ENCODE measurements at places on chromosomes 7 and 10.

DNA sequence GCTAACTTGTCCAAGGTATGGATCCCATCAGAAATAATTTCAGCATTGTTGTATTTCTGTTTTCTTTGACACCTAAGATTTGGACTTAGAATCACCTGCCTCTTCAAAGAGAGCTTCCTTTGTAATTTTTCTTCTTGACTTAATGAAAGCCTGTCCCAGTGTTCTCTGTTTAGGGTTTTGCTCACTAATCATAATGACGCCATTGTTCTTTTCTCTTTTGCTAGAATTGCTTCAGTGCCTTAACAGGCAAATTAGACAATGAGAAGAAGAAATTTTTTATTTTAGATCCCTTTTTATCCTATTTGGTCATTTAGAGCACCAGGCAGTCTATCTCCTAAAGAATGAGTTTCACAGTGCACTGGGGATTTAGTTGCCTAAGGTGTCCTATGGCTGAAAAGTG is 128.5 kb downstream of the SND1 start:
- DNase-seq: no peak

GRCh38 chr10:77626266-77626935 is 11.2 kb downstream of the KCNMA1 start:
- DNase-seq: peak; percentile 52

GRCh38 chr10:93568105-93568390 is 1.6 kb downstream of the FFAR4 start:
- DNase-seq: no peak

DNA sequence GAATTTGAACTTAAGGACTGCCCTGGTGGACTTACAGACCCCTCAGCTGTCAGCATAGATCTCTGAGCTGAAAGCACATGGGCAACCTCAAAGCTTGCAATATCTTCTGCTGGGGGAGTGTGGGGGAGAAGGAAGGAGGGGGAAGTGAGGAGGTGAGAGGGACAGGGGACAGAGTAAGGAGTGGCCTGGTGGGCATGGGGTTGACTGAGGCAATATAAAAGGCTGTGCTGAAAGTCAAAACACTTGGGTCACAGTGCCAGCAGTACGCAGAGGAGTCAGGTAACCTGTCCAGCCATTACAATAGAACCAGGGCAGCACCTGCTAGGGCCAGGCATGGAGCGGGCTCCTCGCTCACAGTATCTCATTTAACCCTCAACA is 43.2 kb downstream of the PPP1R3C start:
- DNase-seq: no peak

DNA sequence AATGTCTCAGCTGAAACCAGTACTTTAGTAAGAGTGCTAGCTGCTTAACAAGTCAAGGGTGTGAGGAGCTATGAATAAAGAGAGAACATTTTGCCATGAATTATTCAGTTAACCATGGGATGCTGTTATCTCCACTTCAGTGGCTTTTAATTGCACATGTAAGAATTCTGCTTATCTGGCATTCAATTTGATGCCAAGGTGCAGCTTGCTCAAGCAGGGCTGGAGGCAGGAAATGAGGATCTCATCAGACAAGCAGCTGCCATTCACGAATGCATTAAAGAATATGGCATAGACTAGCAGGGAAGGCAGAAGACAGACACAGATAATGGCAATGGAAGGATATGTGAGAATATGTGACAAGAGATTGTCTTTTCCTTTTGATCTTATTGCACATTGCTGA is 697.8 kb downstream of the NRG3 start:
- DNase-seq: no peak

- DNase-seq: no peak
Observed at GRCh38 chr10:132406750-132407149, 9.8 kb downstream of the PWWP2B start.

DNA sequence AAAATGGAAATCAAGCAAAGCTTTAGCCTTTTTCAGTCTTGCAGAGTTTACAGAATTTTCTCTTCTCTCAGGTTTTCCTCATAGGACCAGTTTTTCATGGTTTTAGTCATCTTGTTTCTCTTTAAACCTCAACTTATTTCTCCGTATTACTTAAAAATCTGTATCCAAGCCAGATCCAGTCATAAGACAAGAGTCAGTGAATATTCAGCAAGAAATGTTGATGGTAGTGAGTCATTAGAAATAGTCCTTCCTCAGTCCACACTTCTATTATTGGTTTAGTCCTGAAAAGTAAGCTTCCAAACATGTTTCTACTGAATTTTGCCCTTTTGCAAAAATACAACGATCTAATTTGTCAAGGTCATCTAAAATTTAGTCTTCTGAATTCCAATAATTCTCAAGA is 107.0 kb downstream of the VIM start:
- no peak for DNase-seq

GRCh38 chr10:2920168-2920567 is 147.2 kb upstream of the PFKP start:
- DNase-seq: no peak

DNA sequence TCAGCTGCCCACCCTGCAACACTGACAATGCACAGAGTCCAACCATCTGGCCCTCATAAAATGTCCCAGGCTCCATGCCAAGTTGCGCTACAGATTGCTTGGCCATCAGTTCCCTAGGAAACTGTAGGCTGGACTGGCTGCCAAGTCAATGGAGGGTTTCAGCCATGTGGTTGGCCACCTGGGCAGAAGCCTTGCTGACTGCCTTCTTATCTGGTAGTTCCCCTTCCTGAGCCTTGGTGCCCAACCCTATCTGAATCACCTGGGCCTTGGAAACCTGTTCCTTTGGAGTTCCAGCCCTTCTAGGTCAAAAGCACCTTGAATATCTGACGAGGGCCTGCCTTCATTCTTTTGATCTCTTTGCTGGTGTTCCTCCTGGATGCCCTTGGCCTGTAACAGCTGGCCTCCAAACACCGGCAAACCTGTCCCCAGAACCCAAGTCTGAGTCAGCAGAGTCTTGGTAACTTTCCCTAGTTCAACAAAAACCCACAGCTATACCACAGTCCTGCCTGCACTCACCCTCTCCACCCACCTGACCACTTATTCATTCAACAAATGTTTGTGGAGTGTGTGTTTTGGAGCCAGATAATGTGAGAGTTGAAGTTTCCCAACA is 37.4 kb upstream of the KDM7A start:
- no peak for DNase-seq

GRCh38 chr7:85094046-85094725 is 92.7 kb downstream of the SEMA3D start:
- no peak for DNase-seq

GRCh38 chr7:27640884-27641574 is 21.7 kb downstream of the HIBADH start:
- no peak for DNase-seq

GRCh38 chr7:12769444-12769843 is 82.0 kb downstream of the ARL4A start:
- DNase-seq: no peak

DNA sequence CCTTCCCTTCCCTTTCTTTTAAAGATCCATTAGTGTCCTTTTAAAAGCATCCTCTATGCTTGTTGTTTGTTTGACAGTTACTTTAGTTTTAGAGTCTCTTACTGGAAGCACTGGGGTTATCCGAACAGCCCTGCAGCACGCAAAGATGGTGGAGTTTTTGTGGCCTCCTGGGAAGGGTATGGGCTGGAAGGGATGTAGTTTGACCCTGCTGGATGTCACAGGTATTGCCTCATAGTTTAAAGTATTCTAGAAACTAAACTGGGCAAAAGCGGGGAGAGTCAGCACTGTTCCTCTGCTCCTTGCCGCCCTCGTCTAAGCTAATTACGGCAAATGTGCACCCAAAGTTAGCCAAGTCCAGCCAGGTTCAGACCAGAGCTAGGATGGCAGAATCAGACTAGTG is 35.8 kb upstream of the GNAI1 start:
- no peak for DNase-seq

- DNase-seq: no peak
Observed at GRCh38 chr10:117972168-117972837, 74.4 kb downstream of the RAB11FIP2 start.

- peak; percentile 78 for DNase-seq
Observed at GRCh38 chr7:48090095-48090805, 1.2 kb downstream of the UPP1 start.

DNA sequence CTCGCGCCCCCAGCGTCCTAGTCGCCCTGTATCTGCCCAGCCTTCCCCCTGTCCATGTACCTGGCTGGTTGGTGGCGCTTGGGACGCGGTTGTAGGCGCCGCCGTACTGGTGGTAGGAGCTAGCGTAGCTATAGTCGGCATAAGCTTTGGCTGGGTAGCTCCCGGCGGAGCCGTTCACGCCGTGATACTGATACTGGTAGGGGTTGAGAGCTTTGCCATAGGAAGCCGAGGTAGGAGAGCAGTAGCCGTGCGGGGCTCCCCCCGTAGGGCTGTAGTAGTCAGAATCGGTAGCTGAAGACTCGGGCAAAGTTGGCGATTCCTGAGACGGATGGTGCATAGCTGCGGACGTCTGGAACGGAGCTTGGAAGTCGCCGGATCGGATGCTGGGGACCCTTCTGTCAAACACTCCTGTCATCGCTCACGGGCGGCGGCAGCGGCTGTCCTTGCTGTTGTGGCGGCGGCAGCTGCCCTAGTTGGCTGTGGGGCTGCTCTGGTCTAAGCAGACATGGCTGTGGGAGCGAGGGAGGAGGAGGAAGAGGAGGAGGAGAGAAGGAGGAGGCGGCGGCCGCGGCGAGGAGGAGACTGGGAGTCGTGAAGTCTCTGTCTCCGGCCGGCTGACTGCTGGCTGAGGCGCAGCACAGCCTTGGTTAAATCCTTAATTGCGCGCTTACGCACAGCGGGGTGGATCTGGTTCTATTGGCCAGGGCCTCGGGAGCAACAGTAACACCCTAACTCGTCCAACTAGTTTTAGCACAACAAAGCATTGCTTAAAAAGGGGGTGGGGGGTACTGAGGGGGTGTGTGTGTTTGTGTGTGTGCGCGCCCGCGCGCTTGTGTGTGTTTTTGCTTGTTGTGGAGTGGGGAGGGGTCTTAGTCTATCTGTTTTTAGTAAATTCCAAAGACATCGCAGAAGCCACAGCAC is at the start of gene DLX5:
Gene DLX5, minus strand, starts transcription at position 623 of the 921 bp plus-strand sequence. Its CDS starts 208 bp downstream, at position 415.
- DNase-seq: no peak
